Thymus (tissue), 14 donors: ENCODE measurements at places on chromosomes 4 and X.

DNA sequence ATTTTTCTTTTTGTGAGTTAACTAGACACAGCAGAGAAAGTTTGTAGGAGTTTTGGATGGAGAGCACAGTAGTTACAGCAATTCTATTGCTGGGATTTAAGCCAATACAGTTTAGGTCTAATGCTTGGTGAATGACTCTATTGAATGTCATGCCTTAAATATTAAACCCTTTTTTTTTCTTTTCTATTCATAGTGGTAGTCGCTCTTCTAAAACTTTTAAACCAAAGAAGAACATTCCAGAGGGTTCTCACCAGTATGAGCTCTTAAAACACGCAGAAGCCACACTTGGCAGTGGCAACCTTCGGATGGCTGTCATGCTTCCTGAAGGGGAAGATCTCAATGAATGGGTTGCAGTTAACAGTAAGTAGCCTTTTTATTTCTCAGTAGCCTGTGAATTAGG lies 34.8 kb upstream of the DCK start:
- no peak for DNase-seq

GRCh38 chr4:25938787-25939186 lies 24.8 kb downstream of the SMIM20 start:
- DNase-seq: no peak

DNA sequence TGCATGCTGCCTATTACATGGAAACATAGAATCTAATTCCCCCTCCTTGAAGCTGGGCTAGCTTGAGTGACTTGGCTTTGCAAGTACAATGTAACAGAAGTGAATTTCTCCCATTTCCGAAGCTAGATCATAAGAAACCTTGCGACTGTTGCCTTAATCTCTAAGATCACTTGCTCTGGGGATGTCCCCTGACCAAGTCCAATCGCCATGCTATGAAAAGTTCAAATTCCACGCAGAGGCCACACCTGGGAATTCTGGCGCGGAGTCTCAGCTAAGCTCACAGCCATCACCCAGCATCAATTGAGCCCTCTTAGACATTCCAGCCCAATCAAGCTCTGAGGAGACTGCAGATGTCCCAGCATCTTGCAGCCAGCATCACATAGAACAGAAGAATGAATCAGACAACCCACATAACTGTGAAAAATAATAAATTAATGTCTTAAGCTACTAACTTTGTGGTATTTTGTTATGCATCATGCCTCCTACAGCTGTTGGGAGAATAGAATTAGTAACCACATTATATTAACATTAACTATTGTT lies 27.0 kb downstream of the GPM6A start:
- no peak for DNase-seq

GRCh38 chr4:124738994-124739393 lies 26.5 kb upstream of the ANKRD50 start:
- no peak for DNase-seq

- DNase-seq: no peak
Measured at GRCh38 chrX:141375011-141375760, 132.9 kb upstream of the SPANXC start.

- no peak for DNase-seq
Measured at GRCh38 chr4:133157460-133158160, 8.5 kb downstream of the PCDH10 start.
